ENCODE measurements at places on chromosomes 3 and 15.

GRCh38 chr3:109994853-109995252, 657.5 kb upstream of the DPPA4 start:
- DNase-seq: no peak

DNA sequence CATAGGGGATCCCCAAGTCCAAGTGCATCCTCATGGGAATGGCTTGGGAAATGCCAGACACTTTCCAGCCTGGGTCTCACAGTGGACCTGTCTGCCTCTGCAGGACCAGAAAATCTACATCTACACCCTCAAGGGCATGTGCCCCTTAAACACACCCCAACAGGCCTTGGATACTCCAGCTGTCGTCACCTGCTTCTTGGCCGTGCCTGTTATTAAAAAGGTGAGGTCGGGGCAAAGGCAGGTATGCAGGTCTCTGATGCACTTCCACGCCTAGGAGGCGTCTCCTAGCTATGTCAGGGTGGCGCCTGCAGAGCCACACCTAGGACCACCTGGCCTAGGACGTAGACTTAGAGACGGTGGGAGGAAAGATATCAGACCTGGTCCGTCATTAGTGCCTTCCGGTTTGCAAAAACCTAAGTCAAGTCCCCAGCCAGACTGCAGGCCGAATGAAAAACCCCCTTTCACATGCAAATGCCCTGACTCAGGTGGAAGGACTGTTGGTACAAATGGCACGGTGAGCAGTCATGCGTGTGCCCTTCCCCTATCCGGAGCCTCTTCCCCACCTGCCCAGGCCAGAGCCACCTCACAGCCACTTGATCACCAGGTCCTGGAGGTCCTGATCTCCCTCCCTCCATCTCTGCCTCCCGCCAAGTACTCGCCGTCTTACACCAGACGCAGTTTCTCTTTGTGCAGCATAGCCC, 143.5 kb downstream of the LRRK1 start:
- no peak for DNase-seq

- no peak for DNase-seq
These were observed 31.1 kb downstream of the FAM174B start for GRCh38 chr15:92624401-92624991.

- no peak for DNase-seq
These were observed 4.6 kb downstream of the DPP8 start for GRCh38 chr15:65512807-65513416.

DNA sequence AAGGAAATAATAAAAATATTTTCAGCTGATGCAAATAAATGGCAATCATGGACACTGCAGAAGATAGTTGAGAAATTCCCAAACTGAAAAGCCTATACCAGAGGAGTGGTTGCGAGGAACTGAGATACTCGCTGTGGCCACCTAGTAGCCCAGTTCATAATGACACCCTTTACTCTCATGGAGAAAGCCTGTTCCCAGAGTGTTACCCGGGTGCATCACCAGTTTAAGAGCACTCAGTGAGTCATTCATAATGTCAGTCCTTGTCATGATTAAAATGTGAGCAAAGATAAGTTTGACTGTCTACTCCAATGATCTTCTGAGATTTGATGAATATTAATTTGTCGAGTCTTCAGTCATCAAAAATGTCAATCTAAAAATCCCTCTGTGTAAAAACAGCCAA, 138.4 kb upstream of the LRRC3B start:
- DNase-seq: no peak

DNA sequence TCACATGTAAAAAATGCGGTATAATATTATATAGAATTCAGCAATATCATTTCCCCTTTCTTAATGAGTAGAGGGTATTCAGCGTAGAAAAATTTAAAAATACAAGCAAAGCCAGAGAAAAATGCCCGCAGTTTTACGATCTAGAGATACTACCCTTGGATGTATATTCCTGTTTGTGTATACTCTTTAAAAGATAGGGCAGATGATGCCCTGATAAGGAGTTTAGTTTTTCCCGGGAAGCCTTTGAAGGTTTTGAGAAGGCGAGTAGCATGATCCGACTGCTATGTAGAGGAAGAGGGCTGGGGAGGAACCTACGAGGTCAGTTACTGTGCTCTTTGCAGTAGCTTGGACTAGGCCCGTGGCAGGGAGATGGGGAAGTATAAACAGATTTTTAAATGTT, 1.2 kb downstream of the YEATS2 start:
- no peak for DNase-seq

- no peak for DNase-seq
These were observed 70.0 kb downstream of the SAMMSON start for GRCh38 chr3:70069557-70069956.

- DNase-seq: no peak
These were observed 48.6 kb downstream of the SNRK start for GRCh38 chr3:43334976-43335375.

DNA sequence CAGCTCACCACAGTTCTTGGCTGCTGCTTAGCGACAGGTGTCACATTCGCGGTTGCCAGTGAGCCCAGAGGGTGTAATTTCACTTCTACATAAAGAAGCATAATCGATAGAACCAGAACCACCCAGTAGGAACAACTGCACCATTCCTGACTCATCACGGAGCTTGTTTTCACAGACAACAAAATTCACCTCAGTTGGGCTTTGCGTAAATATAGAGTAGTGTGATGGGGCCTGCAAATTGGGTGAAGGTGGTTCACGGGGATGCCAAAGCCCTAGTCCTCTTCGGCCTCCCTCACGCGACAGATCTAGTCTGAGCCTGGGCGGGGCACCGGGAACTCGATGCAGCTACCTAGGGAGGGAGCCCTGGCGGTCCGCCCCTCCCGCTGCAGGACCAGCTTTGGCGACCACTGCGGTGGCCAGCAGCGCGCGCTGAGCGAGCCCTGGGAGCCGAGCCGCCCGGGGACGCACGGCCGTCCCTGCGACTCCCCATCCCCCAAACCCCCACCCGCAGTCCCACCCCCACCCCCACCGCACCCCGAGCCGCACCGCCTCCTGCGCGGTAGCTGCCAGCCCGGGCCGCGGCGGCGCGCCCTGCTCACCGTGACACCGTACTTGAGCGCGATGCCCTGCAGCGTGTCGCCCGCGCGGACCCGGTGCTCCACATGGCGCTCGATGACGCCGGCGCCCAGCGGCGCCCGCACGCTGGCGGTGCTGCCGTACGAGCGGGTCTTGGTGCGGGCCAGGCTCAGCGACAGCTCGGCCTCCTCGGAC, 519 bp downstream of the LYSMD2 start:
- peak; percentile 39 for DNase-seq

- no peak for DNase-seq
These were observed 24.9 kb upstream of the ACAD9 start for GRCh38 chr3:128854475-128854874.

GRCh38 chr15:74800559-74801094, 12.0 kb upstream of the LMAN1L start:
- DNase-seq: no peak

- no peak for DNase-seq
These were observed 13.5 kb downstream of the SOX2 start for GRCh38 chr3:181725131-181725731.

DNA sequence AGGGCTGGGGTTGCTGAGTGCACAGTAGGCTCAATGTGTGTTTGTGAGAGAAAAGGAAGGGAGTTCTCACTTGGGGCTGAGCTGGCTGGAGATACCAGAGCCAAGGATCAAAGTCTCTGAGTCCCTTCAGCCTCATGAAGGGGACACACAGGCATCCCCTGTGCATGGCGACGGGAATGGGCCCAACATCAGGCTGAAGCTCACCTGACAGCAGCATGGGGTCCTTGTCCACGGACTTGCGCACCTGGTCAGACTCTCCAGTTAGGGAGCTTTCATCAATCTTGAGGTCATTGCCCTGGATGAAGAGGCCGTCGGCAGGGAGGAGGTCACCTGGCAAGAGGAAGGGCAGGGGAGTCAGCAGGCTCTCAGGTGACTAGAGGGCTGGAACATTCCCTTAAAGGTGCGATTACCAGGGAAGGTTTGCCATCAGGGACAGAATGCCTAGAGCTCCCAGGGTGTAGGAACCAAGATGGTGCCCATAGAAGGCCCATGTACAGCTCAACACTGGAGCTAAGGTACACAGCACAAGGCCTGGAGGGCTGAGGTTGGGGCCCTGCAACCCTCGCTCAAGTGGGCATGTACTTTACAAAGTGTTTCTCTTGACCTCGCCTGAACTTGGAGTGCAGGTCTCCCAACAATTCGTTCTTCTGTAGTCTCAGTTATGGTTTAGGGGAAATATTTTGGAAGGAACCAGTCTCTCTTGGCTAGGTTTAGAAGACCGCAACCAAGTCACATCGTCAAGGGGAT, 80.0 kb upstream of the SEC13 start:
- DNase-seq: no peak

DNA sequence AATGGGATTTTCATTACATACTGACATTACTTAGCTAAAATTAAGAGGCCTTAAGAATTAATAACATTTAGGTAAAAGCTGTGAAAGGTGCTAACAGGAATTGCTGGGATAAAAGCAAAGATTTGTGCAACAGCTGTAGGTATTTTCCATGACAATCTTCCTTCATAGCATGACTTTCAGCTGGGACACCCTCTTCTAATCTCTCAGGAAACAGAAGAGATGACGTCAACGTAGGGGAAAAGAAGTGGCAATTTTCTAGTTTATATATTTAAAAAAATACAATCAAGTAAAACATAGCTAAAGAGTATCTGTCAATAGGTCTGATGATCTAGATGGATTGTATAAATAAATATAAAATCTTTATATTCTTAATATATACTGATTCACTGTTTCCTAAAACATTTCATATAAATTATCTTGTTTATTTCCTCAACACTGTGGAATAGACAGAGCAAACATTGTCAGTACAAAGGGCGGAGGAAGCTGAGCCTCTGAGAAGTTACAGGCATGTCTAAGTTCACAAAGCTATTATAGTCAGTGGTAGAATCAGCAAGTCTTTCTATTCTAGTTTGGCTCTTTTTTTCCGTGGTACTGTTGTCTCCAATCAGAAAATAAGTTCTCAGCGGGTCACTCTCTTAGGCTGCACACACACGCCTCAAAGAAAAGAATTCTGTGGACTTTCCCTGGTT, 217.0 kb downstream of the P3H2 start:
- no peak for DNase-seq

GRCh38 chr3:53500165-53500777, 5.9 kb downstream of the CACNA1D start:
- no peak for DNase-seq

DNA sequence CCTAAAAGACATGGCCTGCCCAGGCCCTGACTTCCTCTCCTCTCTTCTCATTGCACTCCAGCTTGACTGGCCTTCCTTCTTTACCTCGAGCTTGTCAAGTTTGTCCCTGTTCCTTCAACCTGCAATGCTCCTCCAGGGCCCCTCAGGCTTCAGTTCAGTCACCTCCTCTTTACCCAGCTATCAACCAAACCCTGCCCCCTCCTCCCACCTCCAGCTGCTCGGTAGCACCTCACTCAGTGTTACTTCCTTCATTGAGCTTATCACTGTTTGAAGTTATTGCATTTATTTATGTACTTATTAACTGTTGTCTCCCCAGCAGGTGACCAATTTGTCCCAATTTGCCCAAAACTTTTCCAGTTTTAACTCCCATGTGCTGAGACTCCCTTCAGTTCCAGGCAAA, 95.8 kb upstream of the UBE2E1 start:
- DNase-seq: no peak

GRCh38 chr15:59958288-59958687, 45.8 kb upstream of the FOXB1 start:
- DNase-seq: no peak

GRCh38 chr3:78724859-78725258, 1042.9 kb downstream of the ROBO1 start:
- DNase-seq: no peak

DNA sequence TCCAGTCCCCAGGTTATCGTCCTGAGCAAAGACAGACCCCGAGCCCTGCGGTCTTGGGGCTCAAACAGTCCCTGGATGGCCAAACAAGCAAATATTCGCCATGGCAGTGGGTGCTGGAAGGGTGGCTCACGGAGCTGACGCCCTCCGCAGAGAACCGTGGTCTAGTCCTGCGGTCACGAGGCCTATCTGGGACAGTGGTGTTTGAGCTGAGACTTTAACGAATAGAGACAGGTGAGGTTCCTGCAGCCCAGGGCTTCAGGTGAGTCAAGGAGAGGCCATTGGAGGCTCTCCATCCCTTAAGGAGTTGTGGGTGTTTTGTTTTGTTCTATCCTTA, 399 bp upstream of the SUCLG2 start:
- DNase-seq: peak; percentile 1

GRCh38 chr3:15159501-15160136, 46.4 kb upstream of the CAPN7 start:
- no peak for DNase-seq

GRCh38 chr3:176780766-176781165, 416.5 kb downstream of the TBL1XR1 start:
- no peak for DNase-seq

- DNase-seq: no peak
These were observed 643.0 kb downstream of the NAALADL2 start for GRCh38 chr3:175502155-175502554.

DNA sequence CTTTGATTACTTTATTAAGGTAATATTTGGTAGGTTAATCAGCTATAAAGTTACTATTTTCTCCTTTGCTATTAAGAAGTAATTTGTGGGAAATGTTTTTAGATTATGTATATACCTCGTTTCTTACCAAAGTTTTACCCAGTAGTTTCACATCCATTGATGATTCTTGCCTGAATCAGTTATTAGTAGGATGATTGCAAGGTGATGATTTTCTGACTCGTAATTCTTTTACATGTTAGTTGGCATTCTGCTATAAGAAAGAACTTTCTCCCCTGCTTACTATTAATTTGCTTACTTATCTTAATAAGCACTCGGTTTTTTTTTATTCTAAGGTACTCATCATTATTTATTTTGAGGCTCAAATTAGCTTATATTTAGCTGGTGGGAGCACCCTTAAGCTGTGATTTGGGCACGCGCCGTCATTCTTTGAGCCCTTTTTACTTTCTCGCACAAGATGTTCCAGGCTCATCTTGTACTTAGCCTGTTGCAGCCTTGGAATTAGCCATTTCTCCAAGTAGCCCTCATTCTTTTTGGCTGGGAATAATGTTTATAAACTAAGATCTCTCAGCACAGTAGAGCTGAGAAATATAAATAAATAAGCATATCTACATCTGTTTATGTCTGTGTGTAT, 15.3 kb downstream of the USP3 start:
- no peak for DNase-seq

- no peak for DNase-seq
These were observed 612 bp upstream of the LDHAL6B start for GRCh38 chr15:59205839-59206622.

- DNase-seq: no peak
These were observed 13.4 kb downstream of the IL12A start for GRCh38 chr3:160001850-160002623.

DNA sequence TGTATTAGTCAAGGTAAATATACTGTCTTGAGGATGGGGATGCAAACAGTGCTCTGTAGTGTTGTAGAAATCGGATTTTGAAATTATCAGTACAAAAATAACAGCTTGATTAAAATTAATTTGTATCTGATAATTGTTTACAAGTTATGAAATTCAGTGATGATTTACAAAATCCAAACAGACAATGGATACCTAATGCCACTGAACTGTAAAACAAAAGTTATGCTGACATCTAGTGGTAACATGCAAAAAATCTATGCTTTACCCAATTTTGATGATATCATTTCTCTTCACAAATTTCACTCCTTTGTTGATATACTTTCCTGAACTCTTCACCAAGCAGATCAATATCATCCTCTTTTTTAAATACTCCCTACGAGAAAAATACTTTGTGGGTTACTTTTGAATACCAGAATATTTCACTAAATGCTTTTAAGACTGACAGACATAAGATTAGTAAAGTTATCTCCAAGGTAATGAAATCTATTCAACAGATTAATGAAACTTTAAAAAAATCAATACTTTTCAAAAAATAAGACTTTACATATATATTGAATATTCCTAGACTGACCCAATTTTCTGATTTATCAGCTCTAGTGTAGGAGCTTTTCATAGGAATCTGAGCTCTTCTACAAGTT, 36.0 kb downstream of the MNS1 start:
- DNase-seq: no peak

Measured in T follicular helper cell (primary cell).